ENCODE measurements at places on chromosomes 12 and 14.

GRCh38 chr14:104284107-104284592, 145.8 kb downstream of the KIF26A start:
- no peak for DNase-seq

DNA sequence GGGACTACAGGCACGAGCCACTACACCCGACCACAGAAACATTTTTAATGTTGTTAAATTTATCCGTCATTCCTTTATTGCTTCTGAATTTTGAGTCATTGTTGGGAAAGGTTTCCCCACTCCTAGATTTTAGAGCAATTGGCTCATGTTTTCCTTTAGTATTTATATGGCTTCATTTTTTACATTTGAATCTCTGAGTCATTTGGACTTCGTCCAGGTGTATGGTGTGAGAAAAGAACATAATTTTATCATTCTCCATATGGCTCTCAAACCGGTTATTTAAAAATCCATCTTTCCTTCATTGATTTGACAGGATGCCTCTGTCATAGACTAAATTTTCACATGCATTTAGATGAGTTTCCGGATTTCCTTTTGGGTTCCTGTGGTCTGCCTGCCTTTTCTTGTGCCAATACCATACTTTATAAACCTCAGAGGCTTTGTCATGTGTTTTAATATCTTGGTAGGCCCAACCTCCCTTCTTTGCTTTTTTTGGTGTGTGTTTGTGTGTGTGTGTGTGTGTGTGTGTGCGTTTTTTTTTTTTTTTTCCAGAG, 30.9 kb downstream of the LRTM2 start:
- peak; percentile 26 for DNase-seq

DNA sequence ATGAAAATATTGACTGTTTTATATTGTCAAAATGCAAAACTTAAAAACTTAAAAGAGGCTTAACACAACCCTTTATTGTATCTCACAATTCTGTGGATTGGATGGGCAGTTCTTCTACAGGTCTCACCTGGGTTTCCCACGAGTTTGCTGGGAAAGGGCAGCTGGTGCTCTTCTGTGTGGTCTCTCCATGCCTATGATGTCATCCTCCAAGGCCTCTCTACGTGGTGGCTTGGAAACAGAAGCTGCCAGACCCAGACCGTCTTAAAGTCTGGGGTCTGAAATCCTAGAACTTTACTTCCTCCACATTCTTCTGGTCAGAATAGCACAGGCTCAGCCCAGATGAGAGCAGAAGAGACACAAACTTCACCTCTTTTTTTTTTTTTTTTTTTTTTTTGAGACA, 36.5 kb upstream of the KICS2 start:
- DNase-seq: no peak

DNA sequence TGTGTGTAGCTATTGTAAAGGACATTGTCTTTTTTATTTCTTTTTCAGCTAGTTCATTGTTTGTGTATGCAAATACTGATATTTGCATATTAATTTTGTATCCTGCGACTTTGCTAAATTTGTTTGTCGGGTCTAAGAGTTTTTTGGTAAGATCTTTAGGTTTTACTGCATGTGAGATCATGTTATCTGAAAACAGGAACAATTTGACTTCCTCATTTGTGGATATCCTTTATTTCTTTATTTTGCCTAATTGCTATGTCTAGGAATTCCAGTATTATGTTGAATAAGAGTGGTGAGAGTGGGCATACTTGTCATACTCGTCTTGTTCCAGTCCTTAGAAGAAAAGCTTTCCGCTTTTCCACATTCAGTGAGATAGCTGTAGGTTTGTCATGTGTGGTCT, 28.8 kb downstream of the SIX4 start:
- DNase-seq: no peak

- DNase-seq: no peak
Measured at GRCh38 chr12:132566516-132567131, 43.8 kb downstream of the LRCOL1 start.

DNA sequence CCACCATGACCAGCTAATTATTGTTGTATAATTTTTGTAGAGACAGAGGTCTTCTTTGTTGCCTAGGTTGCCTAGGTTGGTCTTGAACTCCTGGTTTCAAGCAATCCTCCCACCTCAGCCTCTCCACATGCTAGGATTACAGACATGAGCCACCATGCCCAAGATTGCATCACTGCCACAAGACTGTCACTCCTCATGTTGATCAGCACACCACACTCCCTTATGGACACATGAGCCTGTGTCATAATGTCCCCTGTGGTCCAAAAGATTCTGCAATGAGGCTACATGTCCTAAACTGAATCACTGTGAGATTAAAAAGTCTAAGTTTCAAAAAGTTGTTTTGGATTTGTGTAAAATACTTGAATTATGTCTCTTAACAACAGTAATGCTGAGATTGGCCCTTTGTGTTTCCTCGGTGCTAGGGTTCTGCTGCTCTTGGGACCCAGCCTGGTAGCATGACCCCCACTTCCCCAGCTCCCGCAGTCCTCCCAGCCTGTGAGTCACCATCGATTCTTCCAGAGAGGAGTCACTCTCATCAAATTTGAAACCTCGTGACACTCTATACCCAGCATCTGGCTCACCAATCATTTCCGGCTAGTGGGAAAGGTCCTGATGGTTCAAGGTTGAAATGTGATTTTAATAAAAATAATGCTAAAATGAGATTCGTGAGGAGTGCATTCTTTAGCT, 890.9 kb downstream of the VRK1 start:
- DNase-seq: peak; percentile 35

GRCh38 chr12:103745962-103746361, 95.1 kb downstream of the NT5DC3 start:
- DNase-seq: no peak

- no peak for DNase-seq
Measured at GRCh38 chr12:98227162-98227561, 288.2 kb upstream of the TMPO start.

- DNase-seq: peak; percentile 100
Measured at GRCh38 chr12:45990468-45991283, at the start of gene SCAF11. SCAF11 (minus strand) TSS chr12:45990574; CDS start chr12:45964167, 26,407 bp downstream.

- DNase-seq: no peak
Measured at GRCh38 chr12:59874781-59875180, 279.0 kb downstream of the SLC16A7 start.

- DNase-seq: peak; percentile 60
Measured at GRCh38 chr12:15522574-15523187, 200.4 kb downstream of the PTPRO start.

- peak; percentile 17 for DNase-seq
Measured at GRCh38 chr12:21502164-21502496, 541 bp downstream of the GOLT1B start.

GRCh38 chr14:94077111-94077821, 3.7 kb downstream of the DDX24 start:
- no peak for DNase-seq

DNA sequence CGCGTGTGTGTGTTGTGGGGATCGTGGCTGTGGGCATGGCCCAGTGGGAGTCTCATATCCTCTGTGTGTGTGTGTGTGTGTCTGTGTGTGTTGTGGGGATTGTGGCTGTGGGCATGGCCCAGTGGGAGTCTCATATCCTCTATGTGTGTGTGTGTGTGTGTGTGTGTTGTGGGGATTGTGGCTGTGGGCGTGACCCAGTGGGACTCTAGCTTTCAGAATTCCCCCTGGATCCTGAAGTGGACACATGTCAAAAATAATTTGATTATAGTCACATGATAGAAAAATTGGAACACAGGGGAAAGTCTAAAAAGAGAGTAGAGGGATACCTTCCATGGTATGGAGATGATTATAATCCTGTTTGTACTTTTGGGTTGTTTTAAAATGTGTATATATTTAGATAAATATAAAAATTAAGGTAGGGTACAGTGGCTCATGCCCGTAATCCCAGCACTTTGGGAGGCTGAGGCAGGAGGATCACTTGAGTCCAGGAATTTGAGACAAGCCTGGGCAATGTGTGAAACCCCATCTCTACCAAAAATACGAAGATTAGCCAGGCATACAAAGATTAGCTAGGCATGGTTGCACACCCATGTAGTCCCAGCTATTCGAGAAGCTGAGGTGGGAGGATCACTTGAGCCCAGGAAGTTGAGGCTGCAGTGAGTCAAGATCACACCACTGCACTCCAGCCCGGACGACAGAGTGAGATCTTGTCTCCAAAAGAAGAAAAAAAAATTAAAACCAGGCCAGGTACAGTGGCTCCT, 11.0 kb downstream of the PAPLN start:
- no peak for DNase-seq

DNA sequence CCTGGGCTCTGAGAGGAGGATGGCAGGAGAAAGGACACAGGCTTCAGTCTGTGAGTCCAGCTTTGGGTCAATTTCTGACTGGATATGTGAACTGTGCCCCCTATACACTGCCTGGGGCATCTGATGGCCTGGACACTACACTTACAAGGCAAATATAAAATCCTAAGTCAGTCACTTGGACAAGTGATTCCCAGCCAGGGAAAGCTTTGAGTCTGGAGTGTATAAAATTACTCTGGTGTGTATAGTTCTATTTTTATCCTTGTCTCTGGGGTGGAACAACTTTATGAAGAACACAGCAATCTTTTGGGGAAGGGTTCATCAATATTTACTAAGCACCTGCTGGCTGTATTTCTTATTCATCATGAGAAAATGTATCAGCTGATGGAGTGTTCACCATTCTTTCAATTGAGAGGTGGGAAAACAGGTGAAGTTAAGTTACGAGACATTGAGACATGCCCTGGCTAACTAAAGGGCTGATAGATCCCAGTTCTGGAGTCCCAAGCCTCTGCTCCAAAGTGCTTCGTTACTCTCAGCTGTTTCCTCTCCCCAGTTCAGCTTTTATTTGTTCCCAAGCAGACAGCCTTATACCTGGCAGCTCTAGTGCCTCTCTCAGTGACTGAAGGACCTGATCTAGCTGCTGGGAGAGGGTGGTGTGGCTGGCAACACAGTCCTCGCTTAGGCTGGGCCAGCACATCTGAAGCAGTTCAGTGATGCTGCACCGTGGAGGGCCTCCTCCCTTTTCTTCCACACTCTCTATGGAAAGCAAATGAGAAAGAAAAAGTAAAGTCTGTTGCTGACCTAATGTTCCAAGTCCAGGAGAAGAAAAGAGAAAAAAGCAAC, 30.9 kb downstream of the ZFYVE26 start:
- DNase-seq: no peak

Measured in fibroblast of gingiva (primary cell).